ENCODE measurements at places on chromosomes 6 and 20.
A peak's percentile ranks its signal among the peaks of the same experiment; 100 is the strongest.

GRCh38 chr6:80263585-80263984, 157.1 kb downstream of the BCKDHB start:
- no peak for DNase-seq

GRCh38 chr6:136323431-136324112, 33.9 kb upstream of the BCLAF1 start:
- peak; percentile 65 for DNase-seq

GRCh38 chr6:80769106-80769505, 662.6 kb downstream of the BCKDHB start:
- peak; percentile 7 for DNase-seq

GRCh38 chr20:1189827-1190226, 5.0 kb upstream of the TMEM74B start:
- no peak for DNase-seq

DNA sequence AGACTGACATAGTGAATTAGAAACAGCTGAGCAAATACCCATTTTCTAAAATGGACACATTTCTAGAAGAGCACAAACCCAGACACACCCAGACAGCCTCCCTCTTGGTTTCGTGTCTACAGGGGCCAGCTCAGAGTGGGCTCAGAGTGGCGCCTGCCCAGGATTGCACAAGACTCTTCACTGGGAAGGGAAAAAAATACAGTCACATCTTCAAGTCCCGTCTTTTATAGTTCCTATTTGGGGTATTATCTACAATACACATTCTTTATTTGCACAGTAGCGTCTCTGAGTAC, 246.1 kb upstream of the AFDN start:
- DNase-seq = no peak

DNA sequence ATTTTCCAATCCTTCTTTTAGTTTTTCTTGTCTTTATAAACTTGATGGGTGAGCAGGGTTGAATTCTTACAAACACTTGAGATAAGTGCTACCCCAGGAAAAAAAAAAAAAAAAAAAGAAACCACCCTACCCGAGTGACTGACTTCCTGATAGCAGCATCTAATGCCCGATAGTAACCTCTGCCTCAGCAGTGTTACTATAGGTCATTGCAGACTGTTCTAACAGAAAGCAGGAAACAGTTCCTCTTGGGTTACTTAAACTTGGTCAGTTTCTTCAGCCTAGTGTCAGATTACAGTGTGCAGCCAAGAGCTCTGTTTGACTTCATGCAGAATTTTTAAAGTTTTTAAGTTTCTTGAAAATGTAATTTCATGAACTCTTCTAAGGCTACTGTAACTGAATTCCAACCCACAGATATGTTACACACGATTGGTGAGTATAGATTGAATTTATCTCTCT, 2.1 kb downstream of the MYLIP start:
- no peak for DNase-seq

DNA sequence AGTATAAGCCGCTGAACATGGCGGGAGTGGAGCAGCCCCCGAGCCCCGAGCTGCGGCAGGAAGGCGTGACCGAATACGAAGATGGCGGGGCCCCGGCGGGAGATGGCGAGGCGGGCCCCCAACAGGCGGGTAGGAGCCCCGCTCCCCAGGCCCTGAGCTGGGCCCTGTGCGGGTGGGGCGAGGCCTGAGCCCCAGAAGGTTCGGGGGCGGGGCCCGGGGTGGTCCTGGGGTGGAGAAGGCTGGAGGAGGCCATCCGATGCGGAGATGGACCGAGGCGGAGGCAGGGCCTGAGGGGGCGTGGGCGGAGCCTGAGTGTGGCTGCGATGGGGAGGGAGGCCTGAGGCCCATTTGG, 7.1 kb downstream of the L3MBTL1 start:
- DNase-seq = no peak

DNA sequence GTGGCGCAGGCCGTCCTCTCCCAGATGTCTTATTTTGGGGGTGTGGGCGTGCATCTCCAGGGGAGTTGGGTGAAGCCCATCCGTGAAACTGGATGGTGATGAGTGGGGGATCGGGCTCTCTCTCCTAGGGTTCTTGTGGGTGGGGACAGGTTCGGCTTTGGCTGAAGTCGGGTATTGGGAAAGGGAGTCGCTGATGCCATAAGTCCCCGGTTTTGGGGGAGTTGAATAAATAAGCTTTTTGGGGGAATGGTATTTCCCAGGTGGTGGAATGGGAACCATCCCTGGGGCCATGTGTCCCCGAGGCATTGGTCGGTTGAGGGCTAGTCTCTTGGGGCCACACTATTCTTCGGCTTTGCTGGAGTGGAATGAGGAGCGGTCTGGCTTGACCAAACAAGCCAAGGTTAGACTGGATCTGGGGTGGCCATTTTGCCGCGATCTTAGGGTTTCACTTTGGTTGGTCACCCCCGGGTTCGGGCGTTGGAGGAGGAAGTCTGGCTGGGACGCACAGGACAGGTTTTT, 481 bp downstream of the ZNF133 start:
- no peak for DNase-seq

DNA sequence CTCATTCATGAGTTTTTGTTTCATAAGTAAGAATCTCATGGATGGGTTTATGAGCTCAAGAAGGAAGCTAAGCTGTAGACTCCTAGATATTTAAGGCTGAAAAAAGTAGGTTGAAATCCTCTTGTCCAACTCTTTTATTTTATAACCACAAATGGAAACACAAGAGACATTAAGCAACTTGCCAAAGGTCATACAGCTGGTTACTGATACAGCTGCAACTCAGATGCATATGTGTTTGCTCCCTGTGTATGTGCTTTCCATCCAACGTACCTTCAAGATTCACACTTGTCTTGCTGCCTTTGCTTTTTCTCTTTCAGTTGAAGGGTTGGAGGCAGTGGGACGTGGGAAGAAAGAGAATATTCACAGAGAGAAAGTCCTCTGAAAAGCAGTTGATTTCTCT, 153.5 kb upstream of the STMND1 start:
- DNase-seq = no peak

GRCh38 chr6:27899543-27899942, 12.7 kb downstream of the OR2B2 start:
- DNase-seq = no peak

DNA sequence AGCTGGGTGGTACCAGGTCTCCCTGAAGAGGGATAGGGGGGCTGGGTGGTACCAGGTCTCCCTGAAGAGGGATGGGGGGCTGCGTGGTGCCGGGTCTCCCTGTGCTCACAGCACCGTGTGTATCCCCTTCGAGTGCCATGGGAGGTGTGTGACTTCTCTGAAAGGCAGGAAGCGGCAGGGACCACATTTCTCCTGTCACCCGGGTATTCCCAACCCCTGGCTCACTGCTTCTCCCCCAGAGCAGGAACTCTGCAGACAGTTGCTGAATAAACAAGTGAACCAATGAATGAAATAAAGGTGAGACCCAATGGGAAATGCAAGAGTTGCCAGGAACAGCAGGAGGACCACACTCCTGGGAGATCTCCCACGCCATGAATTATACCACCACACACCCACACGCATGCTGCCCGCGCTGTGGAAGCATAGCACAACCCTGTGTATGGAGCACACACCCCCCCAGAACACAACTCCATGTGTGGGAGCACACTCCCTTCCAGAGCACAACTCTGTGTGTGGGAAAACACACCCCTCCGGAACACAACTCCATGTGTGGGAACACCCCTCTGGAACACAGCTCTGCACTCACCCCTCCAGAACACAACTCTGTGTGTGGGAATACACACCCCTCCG, 50.7 kb downstream of the RNASET2 start:
- DNase-seq = no peak

GRCh38 chr6:116812051-116812650, 16.7 kb downstream of the GPRC6A start:
- no peak for DNase-seq

DNA sequence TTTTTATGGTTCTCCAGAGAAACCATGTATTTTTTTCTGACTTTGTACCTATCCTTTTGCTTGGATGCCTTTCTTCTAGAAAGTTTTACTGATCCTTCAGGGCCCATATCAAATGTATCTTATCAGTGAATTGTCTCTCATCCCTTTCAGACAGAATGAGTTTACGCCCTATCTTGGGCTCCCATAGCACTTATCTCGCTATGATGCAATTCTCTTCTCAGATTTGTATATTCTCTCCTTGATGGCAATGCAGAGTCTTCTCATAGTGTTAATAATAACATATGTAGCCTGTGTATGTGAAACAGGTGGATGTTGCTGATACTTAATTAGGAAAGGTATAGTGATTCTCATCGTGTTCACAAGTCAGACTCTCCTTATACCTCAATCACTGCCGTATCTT, 336.2 kb downstream of the UTRN start:
- no peak for DNase-seq

GRCh38 chr6:168789699-168790098, 348.7 kb downstream of the SMOC2 start:
- DNase-seq = no peak

- no peak for DNase-seq
Observed at GRCh38 chr6:141309295-141309694, 823.4 kb upstream of the GJE1 start.

DNA sequence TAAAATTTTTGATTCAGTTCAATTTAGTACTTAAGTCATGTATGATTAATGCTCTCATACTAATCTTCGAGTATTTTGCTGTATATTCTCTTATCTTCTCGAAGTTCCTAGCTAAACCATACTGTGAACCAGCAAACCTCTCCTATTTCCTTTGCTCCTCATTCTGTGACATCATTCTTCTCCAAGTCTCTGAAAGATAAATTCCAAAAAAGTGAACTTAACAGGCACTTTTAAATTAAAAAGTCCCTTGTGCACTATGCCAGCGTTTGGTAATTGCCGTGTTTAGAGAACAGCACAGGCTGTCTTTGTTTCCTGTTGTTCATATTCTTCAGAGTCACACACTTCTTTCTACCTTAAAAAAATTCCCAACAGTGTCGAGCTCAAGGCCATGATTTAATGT, 188.4 kb upstream of the PHACTR1 start:
- no peak for DNase-seq

DNA sequence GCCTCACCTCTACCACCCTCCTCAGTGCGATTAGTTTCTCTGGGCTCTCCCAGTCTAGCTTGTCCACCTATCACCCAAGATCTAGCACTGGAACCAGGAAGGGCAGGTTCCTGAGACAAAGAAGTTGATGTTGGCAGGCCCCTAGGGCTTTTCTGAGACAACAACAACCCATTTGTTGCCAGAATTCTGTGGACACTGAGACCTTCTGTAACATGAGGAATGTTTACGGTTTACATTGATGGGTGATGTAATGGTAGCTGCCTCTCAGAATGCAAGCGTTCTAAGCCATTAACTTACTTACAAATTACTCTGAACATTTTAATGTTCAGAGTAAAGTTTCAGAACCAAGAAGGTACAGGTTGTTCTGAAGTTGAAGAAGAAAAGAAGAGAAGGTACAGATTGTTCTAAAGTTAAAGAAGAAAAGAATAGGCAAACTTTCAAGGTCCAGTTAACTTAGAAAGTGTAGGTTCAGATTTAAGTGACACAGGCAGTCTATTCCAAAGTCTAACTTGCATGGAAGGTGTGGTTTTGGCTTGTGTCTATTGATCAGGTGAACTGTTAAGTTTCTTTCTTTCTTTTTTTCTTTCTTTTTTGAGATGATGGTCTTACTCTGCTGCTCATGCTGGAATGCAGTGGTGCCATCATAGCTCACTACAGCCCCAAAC, 3.7 kb upstream of the MED23 start:
- DNase-seq = no peak

DNA sequence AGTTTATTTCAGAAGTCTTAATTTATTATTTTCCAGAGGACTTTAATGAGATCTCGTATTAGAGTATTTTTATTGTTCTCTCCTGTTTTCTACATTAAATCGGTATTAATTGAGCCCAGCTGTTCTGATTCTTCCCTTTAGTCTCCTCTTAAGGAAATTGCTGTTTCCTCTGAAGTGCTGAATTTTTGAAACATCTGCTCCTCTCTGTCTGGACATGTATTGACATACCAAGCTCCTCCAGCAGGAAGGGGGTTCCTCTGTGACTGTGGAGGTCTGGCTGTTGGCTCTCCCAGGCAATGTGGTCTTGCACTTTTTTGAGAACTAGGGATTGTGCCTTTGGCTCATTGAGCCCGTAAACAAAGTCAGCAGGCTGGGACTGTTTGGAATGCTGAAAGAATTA, 74.9 kb downstream of the MAP3K4 start:
- peak; percentile 26 for DNase-seq

DNA sequence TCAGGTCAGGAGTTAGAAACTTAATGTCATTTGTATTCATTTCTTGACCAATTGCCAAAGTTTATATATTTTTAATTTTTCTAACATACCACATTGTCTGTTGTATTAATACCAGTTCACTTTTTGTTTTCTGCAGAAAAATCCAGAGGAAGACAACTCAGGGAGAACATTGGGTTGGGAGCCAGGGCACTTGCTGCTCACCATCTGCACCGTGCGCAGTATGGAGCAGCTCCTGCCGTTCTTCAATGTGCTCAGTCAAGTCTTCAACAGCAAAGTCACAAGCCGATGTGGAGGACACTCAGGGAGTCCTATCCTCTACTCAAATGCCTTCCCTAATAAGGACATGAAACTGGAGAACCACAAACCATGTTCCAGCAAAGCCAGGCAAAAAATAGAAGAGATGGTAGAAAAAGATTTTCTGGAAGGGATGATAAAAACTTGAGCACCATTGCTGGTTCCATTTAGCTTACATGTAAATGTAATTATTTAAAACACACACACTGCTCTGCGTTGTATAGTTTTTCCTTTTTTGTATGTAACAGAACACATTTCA, 25.3 kb downstream of the PGM3 start:
- no peak for DNase-seq

DNA sequence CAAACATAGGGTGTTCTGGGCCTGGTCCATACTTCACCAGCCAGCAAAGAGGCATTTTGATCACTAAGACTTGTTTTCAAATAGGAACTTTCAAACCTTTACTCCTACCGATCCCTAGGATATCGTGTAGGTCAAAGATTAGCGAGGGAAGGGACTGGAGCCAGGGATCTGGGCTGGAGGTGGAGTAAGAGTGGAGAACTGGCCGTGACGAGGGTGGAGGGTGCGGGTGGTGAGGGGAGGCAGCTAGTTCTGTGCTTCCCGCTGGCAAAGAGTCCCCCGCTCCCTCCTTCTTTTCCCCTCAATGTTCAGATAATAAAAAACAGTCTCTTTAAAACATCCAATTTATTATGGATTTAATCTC, 189.2 kb downstream of the FOXC1 start:
- DNase-seq = no peak
